ENCODE measurements at places on chromosomes 3 and 15. TPM values are rescaled to one million over a fixed set of nuclear protein-coding genes. Genes with fewer than 3 reads are reported as not detected.

The ACP3 gene
- total RNA-seq, result not detected

The ATP8B4 gene
- 2.7 TPM for total RNA-seq

The B3GALNT1 gene
- 1.3 TPM for total RNA-seq

The GRAMD1C gene
- not detected for total RNA-seq

The TM4SF18 gene
- not detected for total RNA-seq

The ITIH4 gene
- total RNA-seq, result 8.2 TPM

The ISL2 gene
- 0.11 TPM for total RNA-seq

GRCh38 chr3:184591789-184592188, 30.2 kb downstream of the EPHB3 start:
- DNase-seq, result no peak

DNA sequence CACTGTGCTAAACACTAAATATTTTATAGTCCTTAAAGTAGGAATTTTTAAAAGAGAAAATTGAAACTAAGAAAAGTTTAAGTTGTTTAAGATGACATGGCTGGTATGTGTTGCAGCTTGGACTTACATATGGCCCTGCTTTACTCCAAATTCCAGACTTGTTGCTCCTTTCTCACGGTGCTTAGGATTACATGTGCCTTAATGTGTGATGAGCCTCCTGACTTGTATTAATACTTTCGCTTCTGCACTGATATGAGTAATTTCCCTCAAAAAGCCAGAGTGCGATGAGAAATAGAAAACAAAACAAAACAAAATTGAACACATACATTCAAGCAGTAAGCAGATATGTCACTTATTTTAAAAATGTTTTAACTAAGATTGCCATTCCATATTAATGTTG, 250.2 kb downstream of the VGLL3 start:
- DNase-seq, result no peak

- DNase-seq, result no peak
These were observed 145.0 kb downstream of the LRRK1 start for GRCh38 chr15:101063891-101064794.

GRCh38 chr15:52808996-52809395, 18.9 kb upstream of the ONECUT1 start:
- DNase-seq, result no peak

DNA sequence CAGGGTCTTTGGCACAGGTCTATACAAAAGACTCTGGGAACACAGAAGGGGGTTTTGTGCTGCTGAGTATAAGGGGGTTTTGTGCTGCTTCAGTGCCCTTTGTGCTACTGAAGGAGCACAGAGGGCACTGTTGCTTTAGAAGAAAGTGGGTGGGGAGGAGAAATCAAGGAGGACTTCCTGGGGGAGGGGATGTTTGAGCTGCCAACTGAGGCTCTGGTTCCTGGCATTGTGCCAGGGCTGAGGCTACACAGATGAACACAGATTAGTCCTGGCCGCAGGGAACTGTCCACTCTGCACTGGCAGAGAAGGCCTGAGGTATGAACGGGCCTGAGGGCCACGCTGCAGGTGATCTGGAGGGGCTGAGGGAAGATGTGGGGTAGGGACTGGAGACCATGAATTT, 32.2 kb upstream of the SEC13 start:
- DNase-seq, result no peak

GRCh38 chr3:52054661-52055511, 1.5 kb downstream of the DUSP7 start:
- DNase-seq, result no peak

DNA sequence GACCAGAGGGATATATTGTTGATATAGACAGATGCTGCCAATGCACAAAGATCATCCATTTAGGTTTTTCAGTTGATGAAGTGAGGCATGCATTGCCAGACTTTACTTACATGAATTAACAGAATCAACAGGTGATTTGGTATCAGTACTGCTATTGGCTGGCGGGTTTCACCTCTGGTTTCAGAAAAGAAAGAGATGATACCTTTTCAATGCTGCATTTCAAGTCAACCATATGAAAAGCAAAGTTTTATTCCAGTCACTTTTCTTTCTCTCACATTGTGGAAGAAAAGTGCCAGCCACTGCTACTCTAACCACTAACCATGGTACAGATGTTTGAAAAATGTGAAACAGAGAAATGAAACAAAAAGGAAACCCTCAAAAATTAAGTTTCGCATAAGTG, 289.1 kb downstream of the TIGIT start:
- DNase-seq, result no peak

- no peak for DNase-seq
These were observed 356.7 kb upstream of the UMPS start for GRCh38 chr3:124373524-124373923.

GRCh38 chr3:59992578-59992977, 942.8 kb upstream of the CFAP20DC start:
- DNase-seq, result no peak
